Epithelial cell of umbilical artery (primary cell): ENCODE measurements at places on chromosomes 5 and 9. TPM values are rescaled to one million over a fixed set of nuclear protein-coding genes. Genes with fewer than 3 reads are reported as not detected.

The ENTPD2 gene
- total RNA-seq = not detected in 2 replicates

The SLC25A2 gene
- 0.15 TPM in 1 of 2 replicates, not detected in the other for total RNA-seq

The GRM6 gene
- not detected in 2 replicates for total RNA-seq

The NME5 gene
- total RNA-seq = 0.65 and 1.1 TPM in 2 replicates

The ROR2 gene
- total RNA-seq = under 0.01 TPM in 2 replicates

The NAIP gene
- total RNA-seq = 1.9 and 2.3 TPM in 2 replicates
